ENCODE measurements at places on chromosomes 5 and 9.

GRCh38 chr5:59810041-59810440, 83.5 kb downstream of the PDE4D start:
- DNase-seq: peak; percentile 80

GRCh38 chr9:134404376-134405358, 78.4 kb downstream of the RXRA start:
- peak; percentile 39 for DNase-seq

- no peak for DNase-seq
Observed at GRCh38 chr5:168929656-168930055, 350.5 kb upstream of the PANK3 start.

DNA sequence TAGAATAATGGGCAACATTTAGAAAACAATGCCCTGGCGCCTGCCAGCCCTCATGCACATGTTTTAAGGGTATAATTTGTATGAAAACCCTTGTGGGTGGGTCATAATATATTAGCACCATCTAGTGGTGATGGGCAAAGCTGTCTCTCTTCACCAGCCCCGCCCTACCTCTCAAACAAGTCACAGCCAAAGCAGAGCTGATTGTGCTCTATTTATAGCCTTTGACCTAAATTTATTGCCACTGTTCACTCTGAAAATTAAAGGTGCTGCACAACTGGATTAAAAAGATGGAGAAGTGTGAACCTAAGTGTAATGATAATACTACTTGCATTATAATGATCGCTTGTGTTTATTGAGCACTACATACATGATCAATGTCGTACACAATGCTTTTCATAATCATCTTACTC, 131.9 kb upstream of the ANKH start:
- DNase-seq: peak; percentile 82

- DNase-seq: no peak
Observed at GRCh38 chr9:99046542-99047071, 58.3 kb upstream of the TGFBR1 start.
